MG63 (cell line): ENCODE measurements at places on chromosomes 12 and 14. TPM values are rescaled to one million over a fixed set of nuclear protein-coding genes. Genes with fewer than 3 reads are reported as not detected.

NFYB gene
- total RNA-seq: 34.1 and 38.7 TPM in 2 replicates

GPX2 gene
- not detected in 2 replicates for total RNA-seq

HOXC4 gene
- 2.3 and 5.2 TPM in 2 replicates for total RNA-seq

PROX2 gene
- total RNA-seq: not detected in 2 replicates

ITGA5 gene
- total RNA-seq: 74.3 and 91.5 TPM in 2 replicates

SIX6 gene
- total RNA-seq: not detected in 2 replicates

STAB2 gene
- total RNA-seq: not detected in 2 replicates

DNA sequence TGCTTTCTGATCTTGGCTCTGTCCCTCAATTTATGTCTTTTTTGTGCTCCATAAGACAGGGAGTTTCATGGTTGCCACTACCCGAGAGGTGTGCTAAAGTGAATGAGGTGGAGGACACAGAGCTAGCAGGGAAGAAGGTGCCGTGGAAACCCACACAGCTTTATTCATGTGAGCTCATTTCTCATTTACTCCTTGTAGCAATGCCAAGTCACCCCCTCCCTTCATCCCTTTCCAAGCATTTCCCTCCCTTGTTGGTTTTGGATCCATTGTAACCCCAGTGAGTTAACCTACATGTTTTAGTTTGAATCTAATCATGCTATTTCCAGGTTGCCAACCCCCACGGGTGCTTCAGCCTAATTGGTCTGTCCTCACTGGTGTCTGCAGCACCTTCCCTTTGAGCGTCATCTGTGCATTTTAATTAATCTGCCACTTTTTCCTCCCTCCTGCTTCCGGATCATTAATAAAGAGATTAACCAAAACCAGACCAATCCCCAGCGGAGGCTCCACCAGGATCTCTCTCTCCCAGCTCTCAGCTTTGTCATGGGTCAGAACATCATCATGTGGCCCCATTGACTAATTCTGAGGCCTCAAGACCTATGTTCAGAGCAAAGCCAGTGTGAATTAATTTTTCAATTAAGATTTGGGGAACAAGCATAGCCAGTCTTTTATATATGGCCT lies 56.2 kb downstream of the NTF3 start:
- DNase-seq: peak; percentile 40

GRCh38 chr14:70722418-70722817 lies 80.7 kb downstream of the TTC9 start:
- no peak for DNase-seq

- DNase-seq: no peak
Measured at GRCh38 chr14:68312300-68312699, 480.6 kb downstream of the ZFP36L1 start.

- DNase-seq: no peak
Measured at GRCh38 chr14:40229676-40230075, 797.4 kb upstream of the FBXO33 start.

DNA sequence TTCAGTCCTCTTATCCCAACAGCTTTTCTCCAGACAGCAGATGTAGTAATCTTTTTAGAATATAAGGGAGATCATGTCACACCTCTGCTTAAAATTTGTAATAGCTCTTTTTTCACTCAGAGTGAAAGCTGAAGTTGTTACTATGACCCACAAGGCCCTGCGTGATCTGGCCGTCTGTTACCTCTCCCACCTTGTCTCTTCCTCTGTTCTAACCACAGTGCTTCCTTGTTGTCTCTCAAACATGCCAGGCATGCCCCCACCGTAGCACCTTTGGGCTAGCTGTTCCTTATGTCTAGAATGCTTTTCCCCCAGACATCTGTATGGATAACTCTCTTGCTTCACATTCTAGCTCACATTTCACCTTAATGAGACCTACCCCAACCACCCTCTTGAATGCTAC lies 6.5 kb downstream of the NECAP1 start:
- no peak for DNase-seq

GRCh38 chr12:112190231-112191025 lies 65.1 kb downstream of the TRAFD1 start:
- no peak for DNase-seq

GRCh38 chr14:92967346-92967926 lies 44.5 kb downstream of the CHGA start:
- no peak for DNase-seq

DNA sequence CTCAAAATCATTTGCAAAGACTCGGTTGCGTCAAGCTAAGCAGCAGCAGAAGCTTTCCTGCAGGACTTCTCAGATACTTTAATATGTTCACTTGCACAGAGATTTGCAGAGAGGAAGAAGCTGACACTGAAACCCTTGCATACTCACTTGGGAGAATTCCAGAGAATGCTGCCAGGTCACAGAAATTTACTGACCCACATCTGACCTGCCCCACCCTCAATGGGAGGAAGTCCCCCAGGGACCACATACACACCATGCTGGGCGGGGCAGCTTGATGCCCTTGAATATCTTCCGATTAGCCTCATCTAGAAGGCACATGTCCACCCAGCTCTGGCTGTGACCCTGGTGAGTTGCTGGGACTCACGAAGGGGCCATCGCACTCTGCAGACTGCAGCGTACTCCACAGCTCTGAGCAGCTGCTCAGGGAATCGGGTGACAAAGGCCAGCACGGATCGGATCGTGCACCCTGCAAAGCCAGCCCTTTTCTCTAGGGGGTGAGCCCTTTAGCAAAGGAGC lies 83.2 kb downstream of the ITPK1 start:
- peak; percentile 47 for DNase-seq

DNA sequence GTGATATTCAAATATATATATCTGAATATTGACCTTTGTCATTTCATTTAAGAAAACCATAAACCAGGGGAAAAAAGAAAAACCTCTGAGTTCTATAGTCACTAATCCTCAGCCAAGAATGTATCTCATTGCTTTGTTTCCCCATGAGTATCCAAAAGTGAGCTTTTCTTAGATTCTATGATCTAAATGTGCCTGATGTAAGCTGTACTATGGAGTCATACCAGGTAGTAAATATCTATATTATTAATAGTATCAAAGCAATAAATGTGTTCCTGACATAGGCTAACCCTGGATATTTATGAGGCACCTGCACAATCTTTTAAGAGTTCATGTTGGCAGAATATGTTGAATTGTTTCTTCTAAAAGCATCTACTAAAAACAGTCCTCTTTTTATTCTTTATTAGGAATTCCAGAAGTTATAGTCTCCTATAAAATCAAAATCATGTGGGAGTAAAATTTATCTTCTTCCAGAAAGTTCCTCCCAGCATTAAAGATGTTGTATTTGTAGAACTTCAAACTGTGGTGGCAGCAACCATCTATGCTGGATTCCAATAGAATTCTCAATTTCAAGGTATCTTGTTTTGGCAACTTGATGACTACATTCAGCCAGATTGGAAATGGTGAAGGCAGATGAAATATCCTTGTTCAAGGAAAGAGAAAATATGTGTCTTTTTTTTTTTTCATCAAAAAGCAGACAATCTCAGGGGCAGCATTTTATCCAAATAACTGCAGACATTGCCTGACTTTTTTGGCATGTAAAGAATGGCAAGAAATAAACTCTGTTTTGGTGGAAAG lies 139.7 kb upstream of the RASSF8 start:
- no peak for DNase-seq

GRCh38 chr12:108587826-108588225 lies 10.1 kb downstream of the TMEM119 start:
- DNase-seq: no peak

DNA sequence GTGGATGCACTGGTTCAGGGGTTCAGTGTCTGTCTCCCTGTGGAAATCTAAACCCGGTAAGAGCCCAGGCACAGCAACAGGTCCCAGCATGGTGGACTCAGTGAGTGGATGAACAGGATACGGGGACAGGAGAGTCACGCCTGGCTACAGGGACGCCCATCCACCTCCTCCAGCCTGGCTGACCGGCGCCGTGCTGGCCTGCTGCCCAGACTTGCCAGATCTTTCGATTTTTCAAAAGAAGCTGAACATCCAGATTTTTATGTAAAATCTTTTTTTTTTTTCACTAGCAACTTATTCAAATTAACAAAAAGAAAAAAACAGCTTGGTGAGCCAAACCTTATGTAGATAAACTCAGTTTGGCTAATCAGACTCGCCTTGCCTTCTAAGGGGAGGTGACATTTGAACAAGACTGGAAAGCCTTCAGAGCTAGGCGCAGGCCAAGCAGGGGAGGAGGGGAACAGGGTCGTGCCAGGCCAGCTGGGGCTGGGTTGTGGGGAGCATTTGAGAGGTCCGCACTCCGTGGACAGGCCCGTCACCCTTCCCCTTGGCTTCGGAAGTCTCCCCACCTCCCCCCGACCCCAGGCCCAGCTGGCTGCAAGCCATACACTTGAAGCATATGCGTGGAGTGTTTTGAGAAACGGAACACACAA lies 87.8 kb upstream of the NCOR2 start:
- DNase-seq: no peak
